ENCODE measurements at places on chromosomes 7 and 10.

GRCh38 chr10:23630376-23630775 lies 191.5 kb downstream of the OTUD1 start:
- no peak for DNase-seq

DNA sequence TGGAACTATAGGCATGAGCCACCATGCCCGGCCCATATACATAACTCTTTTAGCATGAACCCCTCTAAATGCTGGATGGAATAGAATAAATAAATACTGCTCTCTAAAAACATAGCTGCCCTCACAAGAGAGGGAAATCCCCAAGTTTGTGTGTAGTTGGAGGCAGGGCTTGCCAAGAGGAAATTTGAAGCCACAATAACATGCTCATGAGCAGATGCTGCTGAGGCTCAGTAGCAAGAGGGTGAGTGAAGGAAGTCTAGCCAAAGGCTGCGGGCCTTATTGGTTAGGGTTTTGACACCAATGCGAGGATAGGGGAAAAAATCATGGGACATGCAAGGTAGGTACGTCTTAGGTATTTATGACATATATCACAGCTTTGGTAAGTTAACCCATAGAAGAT lies 17.3 kb downstream of the TPK1 start:
- DNase-seq, result peak; percentile 21

DNA sequence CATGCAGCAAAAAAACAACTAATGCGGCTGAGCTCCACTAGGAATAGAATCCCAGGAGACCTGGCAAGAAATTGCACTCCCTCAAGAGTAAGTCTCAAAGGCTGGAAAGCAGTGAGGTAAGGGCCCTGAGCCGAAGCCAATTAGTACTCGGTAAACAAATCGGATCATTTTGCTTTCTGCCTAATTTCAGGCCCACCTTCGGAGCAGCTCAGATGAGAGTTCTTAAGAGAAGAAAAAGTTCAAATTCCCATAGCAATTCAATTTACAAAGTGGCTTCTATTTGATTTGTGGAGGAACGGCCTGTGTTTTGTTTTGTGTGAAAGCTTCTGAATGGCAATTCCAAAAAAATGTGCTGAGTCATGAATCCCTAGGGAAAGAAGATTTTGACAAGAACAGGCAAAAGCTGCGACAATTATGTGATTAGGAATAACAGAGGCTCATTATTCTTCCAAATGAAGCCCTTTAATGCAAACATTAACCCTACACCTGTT lies 60.9 kb downstream of the SLC16A9 start:
- peak; percentile 42 for DNase-seq

- no peak for DNase-seq
These were observed 66.4 kb upstream of the JAZF1 start for GRCh38 chr7:28246921-28247461.

DNA sequence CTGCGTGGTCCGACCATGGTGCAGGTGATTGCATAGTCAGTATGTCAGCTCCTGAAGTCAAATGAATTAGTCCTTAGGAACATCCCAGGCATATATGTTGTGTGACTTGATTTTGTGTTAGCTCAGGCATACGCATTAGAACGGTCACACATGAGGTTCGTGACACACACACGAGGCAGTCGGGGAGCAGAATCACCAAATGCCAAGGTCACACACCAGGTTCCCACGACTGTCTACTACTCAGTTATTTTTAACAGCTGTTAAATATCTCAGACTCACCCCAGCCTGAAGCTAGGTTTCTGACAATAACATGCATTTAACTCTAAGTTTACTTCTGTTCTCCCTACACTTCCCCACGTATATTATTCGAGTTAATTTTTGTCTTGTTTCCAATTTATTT lies 54.8 kb downstream of the DYNC2I1 start:
- no peak for DNase-seq

DNA sequence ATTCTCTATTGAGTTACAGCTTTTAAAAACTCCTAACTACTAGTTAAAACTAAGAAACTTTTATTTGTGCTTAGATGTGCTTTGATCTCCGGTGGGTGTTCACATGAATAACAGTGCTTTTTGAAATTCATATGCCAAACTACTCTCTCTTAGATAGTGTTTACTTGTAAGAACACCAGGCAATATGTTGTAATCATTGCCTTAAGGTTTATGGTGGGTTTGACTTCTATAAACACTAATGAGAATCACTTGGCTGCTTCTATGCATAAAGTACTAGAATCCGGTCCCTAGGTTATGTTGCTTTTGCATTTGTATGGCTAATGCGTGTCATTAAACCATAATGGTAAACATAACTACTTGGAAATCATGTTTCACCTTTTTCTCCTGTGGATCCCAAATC lies 203.9 kb upstream of the VSTM2A start:
- DNase-seq, result no peak

DNA sequence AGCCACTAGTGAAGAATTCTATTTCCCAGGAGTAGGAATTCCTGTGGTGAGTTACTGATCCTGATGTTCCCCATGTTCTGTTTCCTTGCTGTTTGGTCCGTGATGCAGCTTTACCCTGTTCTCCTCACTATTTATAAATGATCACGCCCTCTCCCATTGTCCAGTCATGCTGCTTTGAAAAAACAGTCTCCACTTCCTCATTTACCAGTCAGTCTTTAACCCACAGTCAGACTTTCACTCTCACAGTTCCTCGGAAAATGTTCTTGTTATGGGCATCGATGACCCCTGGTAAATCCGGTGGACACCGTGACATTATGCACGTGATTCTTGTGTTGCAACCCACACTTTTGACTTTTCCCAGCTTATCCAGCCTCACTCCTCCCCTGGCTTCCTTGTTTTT lies 14.4 kb downstream of the SCIN start:
- DNase-seq, result peak; percentile 17

DNA sequence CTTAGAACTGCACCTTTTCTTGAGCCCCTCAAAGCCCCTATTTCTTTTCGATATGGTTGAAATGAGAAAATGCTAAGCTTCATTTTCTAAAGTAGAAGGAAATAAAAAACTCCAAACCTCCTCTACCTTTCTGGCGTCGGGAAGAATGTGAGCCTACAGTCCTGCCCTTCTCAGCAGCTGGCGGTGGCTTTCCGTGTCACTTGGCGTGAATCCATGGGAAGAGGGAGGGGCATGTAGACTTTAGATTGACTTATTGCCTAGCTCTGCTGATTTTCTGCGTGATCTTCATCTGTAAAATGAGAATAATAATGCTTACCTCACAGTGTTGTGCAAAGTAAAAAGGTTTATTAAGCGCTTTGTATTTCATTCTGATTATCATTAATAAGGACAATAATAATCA lies 35.0 kb downstream of the PRR15 start:
- no peak for DNase-seq

GRCh38 chr7:51045319-51046102 lies 262.8 kb upstream of the GRB10 start:
- no peak for DNase-seq

DNA sequence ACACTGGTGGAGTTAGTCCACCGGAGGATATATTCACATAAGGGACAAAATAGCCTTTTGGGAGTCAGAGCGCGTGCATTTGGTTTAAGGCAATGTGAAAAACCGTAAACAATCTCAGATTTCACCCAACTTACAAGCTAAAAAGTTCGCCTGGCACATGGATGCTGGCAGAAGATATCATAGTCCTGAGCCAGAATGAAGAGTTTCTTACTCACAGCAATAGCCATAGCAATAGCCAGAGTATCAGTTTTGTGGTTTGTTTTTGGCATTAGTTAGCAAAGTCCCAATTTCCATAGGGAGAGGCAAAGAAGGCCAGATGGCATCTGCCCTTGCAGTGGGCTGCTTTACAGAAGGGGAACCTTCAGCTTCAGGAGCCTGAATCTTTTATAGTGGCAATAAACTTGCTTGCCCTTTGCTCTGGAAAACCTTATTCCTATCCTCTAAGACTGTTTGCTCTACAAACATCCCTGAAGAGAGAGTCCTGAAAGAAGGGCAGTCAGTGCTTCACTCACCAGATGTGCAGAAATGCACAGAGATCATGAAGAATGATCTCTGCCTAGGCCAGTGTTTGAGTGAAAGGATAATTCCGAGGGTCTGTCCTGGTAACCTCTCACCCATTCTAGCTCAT lies 28.7 kb upstream of the RSBN1L start:
- no peak for DNase-seq

- no peak for DNase-seq
These were observed 443.5 kb upstream of the ETV1 start for GRCh38 chr7:14432924-14433323.

- no peak for DNase-seq
These were observed 9.7 kb upstream of the MACC1 start for GRCh38 chr7:20226860-20227259.

DNA sequence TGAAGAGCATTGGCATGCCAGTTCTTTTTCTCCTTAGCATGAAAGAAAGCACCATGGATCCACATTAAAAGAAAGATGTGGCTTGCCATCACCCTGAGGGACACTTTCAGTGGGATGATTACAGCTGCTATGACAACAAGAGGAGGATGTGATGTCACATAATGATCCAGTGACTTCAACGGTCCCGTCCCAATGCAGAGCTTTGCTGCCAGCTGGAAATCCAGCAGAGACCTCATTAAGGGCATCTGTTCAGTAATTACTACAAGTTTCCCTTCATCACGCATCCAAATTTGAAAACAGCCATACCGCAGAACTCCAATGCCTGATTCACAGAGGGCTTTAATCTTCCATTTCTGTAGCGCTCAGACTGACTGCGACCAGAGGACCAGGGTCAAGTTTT lies 206.6 kb downstream of the LSM5 start:
- no peak for DNase-seq

- no peak for DNase-seq
These were observed 58.8 kb downstream of the CYCS start for GRCh38 chr7:25066253-25066652.

GRCh38 chr7:144869082-144869481 lies 33.2 kb upstream of the TPK1 start:
- no peak for DNase-seq

DNA sequence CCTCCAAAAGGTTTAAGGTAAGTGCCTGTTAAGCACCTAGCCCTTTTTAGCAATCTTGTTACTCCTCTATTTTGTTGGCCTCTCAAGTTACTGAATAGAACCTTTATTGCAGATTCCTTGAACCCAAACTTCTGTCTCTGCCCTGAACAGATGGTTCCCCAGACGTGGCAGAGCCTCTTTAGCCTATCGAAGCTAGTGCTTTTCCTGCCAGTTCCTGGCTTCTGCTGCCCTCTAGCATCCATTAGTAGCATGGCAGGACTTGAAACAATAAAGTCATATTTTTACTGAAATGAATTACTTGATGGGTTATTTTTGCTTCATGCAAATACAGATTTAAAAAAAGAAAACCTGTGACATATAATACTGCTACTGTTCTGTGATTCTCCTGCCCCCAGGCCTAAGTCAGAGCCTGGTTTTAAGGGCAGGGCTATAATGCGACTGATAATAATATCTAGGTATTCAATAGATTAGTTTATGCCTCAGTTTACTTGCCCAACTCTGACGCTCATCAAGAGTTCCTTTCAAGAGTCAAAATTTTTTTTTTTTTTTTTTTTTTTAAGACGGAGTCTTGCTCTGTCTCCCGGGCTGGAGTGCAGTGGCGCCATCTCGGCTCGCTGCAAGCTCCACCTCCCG lies 84.3 kb upstream of the PHF14 start:
- peak; percentile 84 for DNase-seq

GRCh38 chr7:151592868-151593486 lies 73.3 kb upstream of the RHEB start:
- no peak for DNase-seq

DNA sequence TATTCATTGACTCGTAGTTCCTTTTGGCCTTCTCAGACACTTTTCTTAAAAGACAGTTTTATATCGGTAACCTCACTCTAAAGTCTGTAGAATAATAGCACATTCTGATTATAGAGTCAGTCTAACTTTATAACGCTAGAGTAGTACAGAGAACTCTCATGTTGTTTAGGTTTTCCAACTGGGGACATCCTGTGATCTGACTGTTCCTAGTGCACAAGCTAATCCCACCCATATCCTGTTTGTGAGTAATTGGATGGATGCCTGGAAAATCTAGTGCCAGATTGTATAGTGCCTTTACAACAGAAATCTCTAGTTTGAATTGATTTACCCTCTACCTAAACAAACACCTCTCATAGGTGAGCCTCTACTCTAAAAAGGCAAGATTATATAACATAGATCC lies 107.4 kb downstream of the ZEB1 start:
- no peak for DNase-seq

DNA sequence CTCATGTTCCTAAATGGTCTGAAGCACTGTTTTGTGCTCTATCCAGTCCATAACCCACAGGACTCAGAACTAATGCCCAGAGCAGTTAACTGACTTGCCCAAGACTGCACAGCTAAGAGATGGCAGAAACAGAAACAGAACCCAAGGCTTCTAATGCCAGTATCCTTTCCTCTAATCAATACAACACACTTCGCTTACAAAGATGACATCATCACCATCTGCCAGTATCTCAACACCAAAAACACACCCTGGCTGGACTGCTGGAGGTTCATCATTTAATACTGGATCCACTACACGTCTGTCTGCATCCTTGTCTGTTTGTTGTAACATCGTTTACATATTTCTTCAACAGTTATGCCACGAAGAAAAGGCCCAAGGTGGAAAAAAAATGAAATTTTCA lies 165.3 kb downstream of the SFMBT2 start:
- DNase-seq, result no peak

GRCh38 chr10:93463723-93464476 lies 18.2 kb downstream of the MYOF start:
- no peak for DNase-seq

GRCh38 chr10:89263531-89263930 lies 12.0 kb upstream of the LIPA start:
- DNase-seq, result no peak

DNA sequence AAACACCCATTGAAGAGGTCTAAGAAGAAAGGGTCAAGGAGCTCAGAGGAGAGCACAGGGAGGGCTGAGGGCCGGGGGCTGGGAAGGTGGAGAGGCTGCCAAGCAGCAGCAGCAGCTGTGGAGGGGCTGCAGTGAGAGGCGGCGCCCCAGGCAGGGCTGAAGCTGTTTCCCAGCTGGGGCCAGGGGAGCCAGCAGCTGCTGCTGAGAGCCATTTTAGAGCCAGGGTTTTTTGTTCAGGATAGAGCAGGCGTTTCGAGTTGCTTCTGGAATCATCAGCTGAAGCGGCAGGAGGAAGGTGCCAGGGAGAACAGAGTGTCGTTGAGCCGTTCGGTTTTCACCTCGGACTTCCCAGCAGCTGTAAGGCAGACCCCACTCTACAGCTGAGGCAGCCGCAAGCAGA lies 62.7 kb downstream of the LANCL2 start:
- peak; percentile 61 for DNase-seq

- DNase-seq, result no peak
These were observed 241.6 kb upstream of the CACNA2D1 start for GRCh38 chr7:82685214-82685613.

DNA sequence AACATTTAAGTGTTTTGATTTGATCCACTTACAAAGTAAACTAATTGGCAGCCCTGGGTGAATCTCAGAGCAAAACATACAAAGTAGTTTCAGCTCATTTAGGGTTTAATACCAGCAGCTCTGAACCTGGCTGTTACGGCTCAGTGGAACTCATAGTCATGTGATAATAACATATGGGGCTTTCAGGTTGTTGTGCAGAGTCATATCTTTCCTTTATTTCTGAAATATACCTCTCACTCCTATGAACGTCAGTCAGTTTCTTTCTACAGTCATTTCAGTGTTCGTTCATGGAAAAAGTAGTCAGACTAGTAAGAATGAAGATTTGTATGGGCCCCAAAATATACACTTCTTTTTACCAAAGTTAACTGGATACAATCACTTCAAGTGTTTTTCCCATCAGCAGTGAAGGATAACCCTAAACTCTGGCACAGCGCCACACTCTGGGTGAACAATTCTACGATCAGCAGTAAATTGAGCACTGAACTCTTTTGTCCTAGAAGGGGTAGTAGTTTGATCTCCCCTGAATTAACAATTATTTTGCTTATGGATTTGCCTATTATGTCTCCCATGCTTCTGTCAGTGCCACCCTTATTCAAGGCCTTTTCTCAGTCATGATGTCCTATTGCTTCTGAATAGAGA lies 218.6 kb downstream of the THSD7A start:
- DNase-seq, result no peak

Measured in NCI-H1417 (cell line).